Left ventricle myocardium superior (tissue), 1 donor: ENCODE measurements at places on chromosomes 5 and 9. TPM values are rescaled to one million over a fixed set of nuclear protein-coding genes. Genes with fewer than 3 reads are reported as not detected.

- DNase-seq = no peak
Measured at GRCh38 chr9:69431777-69432176, 106.8 kb downstream of the ENTREP1 start.

- no peak for DNase-seq
Measured at GRCh38 chr5:96946381-96946780, 10.5 kb downstream of the LNPEP start.

DNA sequence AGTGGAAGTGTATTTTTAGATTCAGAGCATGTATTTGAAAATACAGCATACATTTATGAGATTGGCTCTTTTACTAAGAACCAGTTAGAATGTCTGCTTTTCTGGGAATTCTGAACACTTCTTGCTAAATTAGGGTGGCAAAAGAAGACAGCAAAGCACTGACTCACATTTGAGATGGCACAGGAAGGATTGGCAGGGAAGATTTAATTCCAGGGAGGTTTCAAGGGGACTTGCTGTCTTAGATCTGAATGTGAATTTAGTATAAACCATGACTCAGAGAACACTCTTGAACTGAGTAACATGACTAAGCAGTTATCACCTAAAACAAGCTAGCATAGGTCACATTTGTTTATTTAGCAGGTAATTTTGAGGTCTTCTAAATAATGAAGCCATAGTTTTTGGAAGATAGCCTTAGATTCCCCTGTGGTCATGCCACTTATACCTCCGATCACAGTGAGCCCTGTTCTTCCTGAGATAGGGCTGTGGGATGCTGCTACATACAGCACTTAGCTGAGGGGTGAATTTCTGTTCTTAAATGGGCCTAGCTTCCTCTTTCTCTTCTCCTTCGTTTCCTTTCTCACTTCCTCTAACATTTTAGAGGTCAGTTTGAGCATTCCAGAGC, 173.8 kb downstream of the PCSK1 start:
- DNase-seq = no peak

- no peak for DNase-seq
Measured at GRCh38 chr5:168030912-168031311, 260.5 kb upstream of the WWC1 start.

Gene ZNG1A
- total RNA-seq = 11.9 TPM

Gene UBLCP1
- total RNA-seq = 13.8 TPM

GRCh38 chr9:96460470-96460869, 10.5 kb downstream of the HABP4 start:
- no peak for DNase-seq

DNA sequence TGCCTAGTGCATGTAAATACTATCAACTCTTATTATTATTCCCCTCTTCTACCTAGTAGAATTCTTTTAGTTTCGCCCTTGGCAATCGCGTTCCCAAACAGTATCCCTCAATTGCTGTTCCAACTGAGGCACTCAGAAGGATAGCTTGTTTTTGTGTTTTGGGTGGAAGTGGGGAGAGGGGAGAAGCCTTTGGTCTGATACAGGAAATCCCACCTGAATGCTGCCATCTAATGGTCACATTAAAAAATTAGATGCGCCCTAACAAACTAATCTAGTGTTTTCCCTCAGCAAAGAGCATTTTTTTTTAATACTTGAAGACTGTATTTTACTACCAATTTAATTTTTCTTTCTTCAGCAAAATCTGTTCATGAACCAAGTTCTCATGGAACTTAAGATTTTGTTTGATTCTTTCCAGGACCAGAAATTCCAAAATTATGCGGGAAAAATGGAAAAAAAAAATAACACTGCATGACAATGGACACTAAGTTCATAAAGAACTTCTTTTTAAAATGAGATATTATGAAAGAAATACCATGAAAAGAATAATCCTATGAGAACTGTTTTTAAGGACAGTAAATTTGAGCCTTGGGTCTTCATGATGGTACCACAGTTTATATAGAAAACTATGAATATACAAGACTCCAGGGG, 22.2 kb upstream of the GLDC start:
- no peak for DNase-seq

- no peak for DNase-seq
Measured at GRCh38 chr5:27748847-27749246, 710.5 kb upstream of the CDH9 start.

DNA sequence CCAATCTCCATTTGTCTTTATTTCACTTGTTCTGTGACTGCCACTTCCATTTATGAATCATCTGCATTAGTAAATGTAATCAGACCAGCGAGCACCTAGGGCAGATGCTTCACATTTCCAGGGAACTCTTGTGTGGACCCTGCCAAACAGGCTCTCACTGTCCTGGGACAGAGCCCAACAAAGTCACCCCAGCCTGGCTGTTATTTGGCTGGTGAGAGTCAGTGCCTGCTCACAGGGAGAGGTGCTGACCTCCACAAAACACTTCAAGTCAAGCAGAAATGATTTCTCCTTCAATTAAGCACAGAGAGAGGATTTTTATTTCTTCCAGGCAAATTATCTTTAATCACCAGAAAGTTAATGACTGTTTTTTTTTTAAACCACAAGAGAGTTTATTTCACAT, 568.0 kb downstream of the MTRR start:
- peak; percentile 32 for DNase-seq

Gene AQP3
- 14.8 TPM for total RNA-seq

GRCh38 chr9:113888336-113888735, 12.2 kb downstream of the ZNF618 start:
- no peak for DNase-seq

Gene SPINK4
- not detected for total RNA-seq

DNA sequence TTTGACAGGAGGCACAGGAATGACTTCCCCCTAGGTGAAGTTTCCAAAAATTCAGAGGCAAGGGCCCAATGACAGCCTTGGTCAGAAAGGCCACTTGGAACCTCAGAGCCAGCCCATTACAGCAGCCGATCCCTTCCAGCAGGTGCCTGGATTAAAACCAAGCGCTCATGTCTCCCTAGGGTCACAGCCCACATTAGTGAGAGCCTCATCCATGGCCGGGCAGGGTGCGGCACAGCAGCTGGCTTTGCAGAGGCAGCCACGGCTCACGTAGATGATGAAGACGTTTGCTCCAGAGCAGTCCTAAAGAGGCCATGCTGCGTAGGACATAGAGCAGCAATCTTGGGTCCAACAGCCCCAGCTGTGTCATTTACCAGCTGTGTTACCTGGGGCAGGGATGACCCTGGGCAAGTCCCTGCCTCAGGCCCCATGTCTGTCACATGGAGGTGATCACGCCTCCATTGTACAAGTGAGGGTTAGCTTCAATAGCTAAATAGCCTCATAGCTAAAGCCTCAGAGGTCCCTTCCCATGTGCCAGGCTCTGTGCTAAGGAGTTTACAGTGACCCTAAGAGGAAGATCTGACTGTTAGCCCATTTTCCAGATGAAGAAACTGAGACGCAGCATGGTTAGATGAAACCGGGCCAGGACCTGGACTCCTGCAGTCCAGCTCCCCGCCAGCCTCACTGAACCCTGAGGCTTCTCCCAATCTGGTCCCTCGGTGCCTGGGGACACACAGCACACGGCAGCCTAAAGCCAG, 39.2 kb downstream of the NEK6 start:
- no peak for DNase-seq

DNA sequence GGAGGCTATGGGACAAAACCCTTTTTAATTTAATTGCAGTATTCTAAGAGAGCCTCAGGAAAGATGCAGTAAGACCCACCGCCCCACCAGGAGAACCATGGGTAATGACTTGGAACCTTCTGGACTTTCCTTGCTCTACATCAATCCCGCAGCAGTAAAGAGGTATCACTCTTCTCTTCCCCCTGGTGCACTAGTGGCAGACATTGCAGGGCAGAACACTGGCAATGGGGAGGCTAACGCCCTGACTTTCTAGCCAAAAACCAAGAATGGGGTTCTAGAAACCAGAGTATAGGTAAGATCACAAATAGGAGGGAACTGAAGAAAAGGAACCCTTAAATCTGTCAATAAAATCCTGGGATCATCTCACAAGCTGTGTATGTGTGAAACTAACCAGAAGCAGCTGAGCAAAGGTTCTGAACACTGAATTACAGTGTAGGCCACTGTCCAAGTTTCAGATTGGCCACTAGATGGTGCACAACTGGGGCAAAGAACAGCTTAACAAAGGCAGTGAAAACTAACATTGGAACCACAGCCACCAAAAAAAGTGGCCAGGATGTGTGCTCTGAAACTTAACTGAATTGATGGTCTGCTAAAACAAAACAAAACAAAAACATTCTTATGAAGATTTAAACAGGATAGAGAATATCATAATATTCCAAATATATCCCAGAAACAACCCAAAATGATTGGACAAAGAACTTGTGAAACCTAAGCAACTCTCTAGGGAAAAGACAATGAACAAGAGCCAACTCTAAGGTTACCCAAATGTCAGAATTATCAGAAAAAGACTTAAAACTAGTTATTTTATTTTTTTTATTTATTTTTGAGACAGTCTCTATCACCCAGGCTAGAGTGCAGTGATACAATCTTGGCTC, 6.6 kb upstream of the FAM151B start:
- DNase-seq = no peak

DNA sequence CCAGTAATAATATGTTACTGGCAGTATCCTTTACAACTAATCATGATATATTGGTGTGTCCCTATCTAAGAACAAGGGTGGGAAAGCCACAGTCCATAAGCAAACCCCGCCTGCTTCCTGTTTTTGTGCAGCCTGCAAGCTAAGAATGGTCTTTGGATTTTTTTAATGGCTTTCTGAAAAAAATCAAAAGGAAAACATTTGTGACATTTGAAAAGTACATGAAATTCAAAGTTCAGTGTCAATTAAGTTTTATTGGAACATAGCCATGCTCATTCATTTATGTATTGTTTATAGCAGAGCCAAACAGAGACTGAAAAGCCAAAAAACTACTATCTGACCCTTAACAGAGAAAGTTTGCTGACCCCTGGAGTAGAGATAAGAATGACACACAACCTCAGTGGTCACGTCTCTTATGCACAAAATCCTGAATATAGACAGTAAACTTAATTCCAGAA, 12.8 kb upstream of the TMEM245 start:
- DNase-seq = no peak

- no peak for DNase-seq
Measured at GRCh38 chr5:100722657-100723056, 180.4 kb downstream of the ST8SIA4 start.

Gene FOXI1
- not detected for total RNA-seq

DNA sequence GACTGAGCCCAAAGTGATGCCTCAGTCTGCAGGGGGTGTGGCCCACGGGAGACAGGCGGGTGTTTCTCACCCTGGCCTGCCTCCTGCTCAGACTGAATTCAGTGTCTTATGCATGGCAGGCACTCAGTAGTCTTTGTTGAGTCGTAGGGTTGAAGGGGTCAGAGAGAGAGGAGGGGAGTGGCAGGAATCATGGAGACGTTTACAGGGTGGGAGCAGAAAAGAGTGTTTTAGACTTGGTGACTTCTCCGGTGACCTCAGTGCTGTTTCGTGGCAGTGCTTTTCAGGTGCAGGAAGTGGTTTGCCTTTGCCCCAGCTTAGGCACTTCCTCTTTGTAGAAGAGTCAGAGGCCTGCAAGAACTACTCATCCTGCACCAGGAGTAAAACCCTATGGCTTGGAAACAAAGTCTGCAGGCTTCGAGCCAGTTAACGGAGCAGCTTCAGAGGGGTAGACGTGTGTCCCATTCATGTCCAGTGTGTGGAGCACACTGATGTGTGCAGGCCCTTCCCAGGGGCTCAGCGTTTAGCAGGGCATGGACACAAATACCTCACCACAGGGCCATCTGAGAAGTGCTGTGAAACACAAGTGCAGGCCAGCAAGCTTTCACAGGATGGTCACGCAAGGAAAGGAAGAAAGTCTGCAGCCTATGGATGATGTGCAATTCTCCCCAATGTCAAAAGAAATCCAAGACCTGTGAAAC, 24.5 kb upstream of the SEMA4D start:
- no peak for DNase-seq

Gene FLT4
- 8.0 TPM for total RNA-seq

- no peak for DNase-seq
Measured at GRCh38 chr5:10757043-10757442, 4.0 kb downstream of the DAP start.

DNA sequence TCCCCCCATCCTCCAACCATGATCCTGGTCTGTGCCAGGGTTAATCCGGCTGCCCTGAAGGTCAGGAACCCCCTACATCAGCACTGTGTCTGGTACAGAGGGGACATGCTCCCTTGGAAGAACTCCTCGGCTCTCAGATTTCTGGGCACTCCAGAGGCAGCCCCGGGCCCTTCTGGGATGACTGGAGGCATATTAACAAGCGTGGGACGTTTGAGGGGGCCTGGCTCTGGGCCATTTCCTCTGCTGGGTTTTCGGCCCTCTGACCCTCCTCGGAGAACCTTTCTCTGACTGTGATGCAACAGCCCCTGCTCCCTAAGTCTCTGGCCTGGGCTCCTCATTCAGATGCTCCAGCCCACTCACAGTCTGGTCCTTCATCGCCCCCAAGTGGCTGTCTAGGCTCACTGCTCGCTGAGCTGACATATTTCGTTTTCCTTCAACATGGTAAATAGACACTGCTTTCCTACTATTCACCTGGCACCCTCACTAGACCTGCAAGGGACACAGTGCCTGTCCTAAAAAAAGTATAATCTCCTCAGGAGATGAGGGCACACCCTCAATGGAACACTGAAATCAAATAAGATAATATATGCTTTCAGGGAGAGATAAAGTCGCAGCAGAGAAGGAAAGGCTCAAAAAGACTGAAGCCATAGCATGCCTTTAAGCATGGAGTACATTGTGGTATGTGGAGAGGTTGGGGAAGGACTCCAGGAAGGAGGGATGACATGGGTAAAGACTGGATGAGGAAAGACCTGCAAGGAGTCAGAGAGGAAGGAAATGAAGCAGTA, 404.7 kb upstream of the TRPC7 start:
- peak; percentile 60 for DNase-seq

GRCh38 chr9:130254747-130255630, 10.6 kb upstream of the HMCN2 start:
- no peak for DNase-seq

Gene FAF2
- 16.2 TPM for total RNA-seq

DNA sequence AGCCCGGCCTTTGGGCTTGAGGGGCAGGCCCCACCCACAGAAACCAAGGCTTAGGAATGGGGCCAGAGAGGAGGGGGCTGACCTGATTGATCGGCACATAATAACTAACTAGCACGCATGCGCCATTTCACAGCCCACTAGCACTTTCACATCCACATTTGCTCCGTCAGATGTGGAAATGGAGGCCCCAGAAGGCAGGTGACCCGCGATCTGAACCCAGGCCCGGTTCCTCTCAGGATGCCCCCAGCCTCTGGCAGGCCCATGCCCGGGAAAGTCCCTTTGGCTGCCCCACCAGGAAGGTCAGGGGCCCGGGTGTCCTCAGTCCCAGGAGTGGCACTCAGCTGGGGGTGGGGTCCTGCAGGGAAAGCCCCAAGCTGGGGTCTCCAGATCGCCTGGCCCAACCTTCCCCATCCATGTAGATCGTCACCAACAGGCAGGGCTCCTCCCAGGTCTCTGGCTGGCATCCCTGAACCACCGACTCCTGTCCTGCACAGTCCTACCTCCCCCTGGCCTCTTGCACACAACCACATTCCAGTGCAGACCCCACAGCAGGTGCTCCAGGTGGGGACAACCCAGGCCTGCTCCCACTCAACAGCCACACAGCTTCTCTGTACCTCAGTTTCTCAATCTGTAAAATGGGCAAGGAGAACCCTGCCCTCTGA, 46.7 kb downstream of the VAV2 start:
- peak; percentile 26 for DNase-seq

GRCh38 chr5:45695804-45696156, 400 bp downstream of the HCN1 start:
- no peak for DNase-seq
